ENCODE measurements at places on chromosomes 6 and 20.

GRCh38 chr6:41584668-41585205 is 38.6 kb downstream of the FOXP4 start:
- no peak for DNase-seq

GRCh38 chr6:22470454-22471131 is 98.8 kb upstream of the HDGFL1 start:
- no peak for DNase-seq

GRCh38 chr6:73348550-73349204 is 5.4 kb downstream of the DPPA5 start:
- DNase-seq = no peak

DNA sequence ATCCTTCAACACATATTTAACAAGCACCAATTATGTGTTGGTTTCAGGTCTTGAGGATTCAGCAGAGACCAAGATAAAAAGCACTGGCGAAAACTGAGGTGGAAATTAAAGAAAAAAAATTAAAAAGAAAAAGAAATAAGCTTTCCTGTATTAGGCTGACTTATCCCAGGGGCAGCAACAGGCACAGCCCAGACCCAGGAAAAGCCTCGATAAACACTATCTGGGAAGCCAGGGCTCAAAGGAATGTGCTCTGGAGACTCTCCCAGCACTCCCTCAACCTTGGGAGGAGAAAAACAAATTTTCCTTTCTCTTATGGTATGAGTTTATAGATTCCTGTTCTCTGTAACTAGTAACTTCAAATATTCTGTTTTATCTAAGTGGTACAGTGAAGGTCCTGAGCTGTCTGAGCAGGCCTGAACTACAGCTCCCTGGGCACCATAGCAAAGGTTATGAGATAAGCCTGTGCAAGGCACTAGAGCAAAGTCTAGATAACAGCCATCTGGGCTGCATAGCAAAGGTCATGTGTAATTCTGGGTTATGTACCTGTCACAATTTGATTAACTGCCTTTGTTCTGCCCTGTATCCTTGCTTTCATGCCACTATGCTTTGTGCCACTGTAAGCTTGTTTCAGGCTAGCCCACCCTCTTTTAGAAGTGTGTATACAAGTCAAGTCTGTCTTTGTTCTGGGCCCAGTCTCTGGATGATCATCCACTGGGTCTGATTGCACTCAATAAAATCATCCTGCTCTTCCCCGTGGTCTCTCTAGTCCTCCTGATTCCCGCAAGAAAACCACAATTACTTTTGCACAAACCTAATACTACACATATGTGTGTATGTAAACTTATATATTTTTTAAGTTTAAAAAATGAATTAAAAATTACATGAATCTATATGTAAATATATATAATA is 54.0 kb downstream of the IL22RA2 start:
- no peak for DNase-seq

DNA sequence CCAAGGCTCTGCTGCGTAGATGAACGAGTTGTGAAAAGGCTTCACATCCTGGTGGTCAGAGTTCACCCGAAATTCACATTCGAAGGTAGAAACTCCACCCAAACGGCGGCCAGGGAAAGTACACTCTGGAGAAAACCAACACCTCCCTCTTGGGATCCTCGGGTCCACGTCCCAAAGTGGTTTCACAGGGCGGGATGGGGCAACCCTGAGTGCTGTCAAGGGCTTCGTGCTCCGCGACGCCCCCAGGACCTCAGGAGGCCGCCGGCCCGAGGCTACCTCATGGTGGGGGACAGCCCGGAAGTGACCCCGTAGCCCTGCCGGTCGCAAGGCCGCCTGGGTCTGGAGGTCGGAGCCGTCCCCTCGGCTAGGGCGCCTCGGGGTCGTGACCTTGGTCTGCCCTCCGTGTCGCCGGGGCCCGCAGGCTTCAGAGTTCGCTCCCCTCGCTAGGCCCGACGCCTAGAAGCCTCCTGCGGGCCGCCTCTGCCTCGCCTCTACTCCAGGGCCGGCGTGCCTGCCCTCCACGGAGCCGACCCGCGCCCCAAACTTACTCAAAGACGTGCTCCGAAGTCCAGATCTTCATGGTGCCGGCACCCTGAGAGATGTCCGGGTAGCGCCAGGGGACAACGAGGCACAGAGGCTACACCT is at the start of gene PRELID3B:
PRELID3B (minus strand) TSS at position 636 of the 645 bp plus-strand sequence; CDS start at position 580, 56 bp downstream.
- DNase-seq = peak; percentile 69

DNA sequence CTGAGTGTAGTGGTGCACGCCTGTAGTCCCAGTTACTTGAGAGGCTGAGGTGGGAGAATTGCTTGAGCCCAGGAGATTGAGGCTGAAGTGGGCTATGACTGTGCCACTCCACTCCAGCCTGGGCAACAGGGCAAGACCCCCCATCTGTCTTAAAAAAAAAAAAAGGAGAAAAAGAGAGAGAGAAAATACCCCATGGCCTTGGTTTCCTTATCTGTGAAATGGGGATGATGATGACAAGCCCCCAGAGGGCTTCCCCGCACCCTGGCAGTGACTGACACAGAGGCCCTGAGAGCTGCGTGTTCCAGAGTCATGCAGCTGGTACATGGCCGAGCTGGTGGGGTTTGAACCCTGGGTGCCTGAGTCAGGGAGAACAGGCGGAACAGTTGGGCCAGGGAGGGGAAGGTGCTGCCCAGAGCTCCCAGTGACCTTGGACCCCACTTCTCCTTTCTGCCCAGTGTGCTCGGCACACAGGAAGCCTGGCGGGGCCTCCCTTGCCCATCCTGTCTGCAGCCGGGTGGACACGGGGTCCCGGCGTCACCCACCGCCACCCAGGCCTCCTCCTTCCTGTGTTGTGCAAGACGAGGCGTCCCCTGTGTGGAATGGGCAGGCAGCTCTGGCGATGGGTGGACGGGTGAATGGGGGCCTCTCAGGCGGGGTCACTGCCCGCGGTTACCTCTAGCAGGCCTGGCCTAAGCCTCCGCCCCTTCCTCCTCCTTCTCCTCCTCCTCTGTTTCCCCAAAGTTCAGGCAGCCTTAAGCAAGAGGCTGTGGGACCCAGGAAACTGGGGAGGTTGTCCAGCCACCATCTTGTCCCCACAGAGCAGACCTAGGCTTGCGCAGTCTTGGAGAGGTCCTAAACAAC is 84.2 kb downstream of the CEBPB start:
- DNase-seq = no peak

GRCh38 chr20:9523636-9524035 is 9.2 kb downstream of the LAMP5 start:
- no peak for DNase-seq

GRCh38 chr20:47708953-47709833 is 76.1 kb downstream of the SULF2 start:
- DNase-seq = peak; percentile 69

GRCh38 chr6:57135885-57136284 is 36.2 kb upstream of the BAG2 start:
- no peak for DNase-seq

DNA sequence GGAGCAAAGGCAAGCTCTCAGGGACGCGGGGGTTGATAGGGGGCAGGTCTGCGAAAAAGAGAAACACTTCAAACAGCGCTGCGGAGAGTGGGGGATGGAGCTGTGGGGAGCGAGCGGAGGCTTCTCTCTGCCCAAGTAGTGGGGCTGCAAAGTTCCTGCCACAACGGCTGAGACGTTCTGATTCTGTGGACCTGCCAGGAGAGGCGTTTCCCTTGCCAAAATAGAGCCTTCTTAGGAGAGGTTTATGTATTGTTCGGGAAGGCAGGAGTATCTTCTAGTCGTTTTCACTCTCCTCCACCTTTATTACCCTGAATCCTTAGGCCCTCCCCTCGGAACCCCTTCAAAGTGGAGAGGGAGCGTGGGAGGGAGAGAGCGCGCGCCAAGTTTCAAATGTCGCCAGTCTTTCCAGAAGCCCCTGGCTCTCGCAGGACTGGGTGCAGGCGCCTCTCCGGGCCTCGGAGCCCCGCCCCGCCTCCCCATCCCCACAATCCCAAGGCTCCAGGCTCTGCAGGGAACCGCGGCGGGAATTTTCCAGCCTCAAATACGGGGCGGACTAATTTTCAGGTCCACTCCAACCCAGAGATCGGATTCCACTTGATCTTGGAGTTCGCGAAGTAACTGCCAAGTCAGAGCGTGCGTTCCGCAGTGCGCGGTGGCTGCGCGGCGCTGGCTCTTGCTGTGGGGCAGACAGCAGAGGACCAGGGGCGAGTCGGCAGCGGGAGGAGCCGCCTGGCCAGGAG is 10.0 kb upstream of the POU3F2 start:
- DNase-seq = peak; percentile 67

GRCh38 chr20:23086056-23086566 is at the start of gene CD93:
TSS of gene CD93 (minus strand) at chr20:23086324. CDS start at chr20:23086192, 132 bp downstream.
- no peak for DNase-seq

DNA sequence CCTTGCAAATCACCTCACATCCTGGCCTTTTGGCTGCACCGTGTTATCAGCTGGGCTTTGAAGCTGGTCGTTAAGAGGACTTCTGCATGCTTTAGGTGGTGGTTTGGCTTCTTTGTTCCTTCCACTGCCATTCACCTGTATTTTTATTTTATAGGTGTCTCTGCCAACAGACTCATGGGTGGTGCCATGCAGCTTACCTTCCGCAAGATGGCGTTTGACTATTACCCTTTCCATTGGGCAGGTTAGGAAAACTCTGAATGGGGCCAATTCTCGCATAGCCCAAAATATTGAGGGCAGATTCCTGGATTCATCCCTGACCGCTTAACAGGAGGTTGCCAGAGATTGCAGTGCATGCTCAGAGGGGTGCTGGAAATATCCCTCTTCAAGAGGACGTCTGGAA is 32.4 kb downstream of the TAF11 start:
- DNase-seq = no peak

DNA sequence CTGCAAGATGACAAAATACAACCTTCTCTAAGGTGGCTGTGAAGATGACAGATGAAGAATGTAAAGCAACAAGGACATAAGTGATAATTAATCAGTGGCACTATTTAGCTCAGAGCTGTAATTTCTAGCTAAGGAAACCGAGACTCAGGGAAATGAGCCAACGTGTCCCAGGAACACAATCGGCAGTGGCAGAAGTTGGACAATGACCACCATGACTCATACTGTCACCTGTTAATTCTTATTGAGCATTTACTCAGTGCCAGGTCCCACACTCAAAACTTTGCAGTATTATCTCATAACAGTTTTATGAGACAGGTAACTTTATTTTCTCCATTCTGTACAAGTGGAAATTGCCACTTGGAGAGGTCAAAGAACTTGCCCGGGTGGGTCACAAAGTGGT is 55.8 kb downstream of the LAMA4 start:
- no peak for DNase-seq

DNA sequence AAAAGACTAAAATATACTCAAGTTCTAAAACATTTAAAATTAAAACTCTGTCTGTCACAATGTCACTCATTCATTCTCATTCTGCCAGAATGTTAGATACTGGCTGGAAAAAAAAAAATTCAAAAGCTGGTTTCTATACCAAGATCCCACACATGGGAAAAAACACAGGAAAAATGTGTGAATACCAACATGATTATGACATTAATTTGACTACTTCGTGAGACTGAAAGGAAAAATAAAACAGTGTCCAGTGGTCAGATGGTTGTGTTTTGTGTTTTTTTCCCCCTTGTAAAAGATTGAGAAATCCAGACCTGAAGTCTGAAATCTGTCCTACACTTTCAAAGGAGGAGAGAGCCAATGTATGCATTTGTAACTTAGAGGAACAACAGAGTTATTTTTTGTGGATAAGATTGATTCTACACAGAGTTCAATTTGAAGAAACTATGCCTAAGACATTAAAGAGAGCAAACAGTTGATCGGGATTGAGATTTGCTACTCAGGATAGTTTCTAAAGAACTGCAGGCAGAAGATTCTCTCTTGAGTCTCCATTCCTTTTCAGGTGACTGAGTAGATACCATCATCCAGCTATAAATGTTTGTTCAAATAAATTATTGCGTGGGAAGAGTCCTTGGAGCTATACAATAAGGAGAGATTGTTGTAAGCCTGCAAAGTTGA is 39.2 kb upstream of the TXLNB start:
- no peak for DNase-seq

GRCh38 chr6:130240232-130240631 is 17.5 kb upstream of the SAMD3 start:
- no peak for DNase-seq

DNA sequence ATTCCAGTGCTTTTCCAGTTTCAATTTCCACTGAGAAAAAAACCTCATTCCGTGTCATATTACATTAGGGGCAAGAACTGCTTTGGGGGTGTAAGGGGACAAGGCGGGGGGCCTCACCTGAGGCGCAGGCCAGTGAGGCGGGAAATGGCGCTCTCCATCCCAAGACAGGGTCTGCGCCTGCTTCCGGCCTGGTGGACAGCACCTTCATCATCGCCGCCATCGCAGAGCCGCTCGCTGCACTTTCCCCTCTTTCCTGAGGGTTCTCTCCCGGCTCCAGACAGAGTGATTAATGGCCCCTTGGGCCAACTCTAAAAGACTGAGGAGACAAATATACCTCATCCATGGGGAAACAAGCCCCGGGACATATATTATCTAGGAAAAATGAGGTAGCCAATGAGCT is 270.0 kb upstream of the SOX4 start:
- DNase-seq = no peak

- no peak for DNase-seq
Observed at GRCh38 chr6:150713487-150713886, 113.8 kb downstream of the PLEKHG1 start.

- DNase-seq = no peak
Observed at GRCh38 chr6:153872946-153873345, 166.1 kb upstream of the OPRM1 start.

- no peak for DNase-seq
Observed at GRCh38 chr6:92617721-92618120, 801.6 kb downstream of the EPHA7 start.

- no peak for DNase-seq
Observed at GRCh38 chr6:142374965-142375733, 73.3 kb downstream of the ADGRG6 start.

DNA sequence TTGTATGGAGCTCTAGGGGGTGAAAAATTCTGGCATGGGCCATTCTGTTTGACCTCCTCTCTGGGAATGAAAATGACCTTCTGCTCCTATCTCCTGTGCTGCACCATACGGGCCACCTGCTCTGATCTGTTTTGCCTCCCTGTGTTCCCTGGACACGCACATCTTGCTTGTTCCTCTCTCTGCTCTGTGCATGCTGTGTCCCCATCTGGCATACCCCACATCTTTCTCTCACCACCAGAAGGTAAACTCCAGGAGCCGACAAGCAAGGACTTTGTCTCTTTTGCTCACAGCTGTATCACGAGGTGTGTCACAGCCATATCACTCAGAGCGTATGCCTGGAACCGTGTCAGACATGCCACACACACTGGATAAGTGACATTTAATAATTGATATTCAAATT is 208.4 kb upstream of the DTNBP1 start:
- DNase-seq = no peak

DNA sequence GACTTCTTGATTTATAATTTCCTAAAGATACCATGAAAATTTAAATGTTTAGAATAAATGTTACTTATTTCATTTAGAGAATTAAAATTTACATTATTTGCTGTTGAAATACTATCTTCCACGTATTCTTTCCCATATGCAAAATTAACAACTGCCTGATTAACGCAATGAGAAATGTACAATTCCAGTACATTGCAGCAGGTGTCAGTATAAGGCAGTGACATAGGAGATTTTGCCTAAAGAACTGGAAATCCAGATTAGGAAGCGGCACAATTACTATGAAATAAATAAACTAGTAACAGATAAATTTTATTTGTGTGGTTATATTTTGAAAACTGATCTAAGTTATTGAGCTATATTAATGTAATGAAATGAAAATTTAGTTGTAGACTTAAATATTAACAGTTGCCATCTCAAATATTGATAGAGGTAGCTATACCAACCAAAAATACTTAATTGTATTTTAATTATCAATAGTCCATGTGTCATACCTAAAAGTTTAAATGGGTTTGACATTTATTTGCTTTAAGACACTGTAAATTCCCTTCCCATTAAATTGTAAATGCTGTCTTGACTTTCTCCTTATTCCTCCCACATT is 300.2 kb downstream of the UTRN start:
- DNase-seq = peak; percentile 14

Data from SK-N-SH (cell line).